ENCODE measurements at places on chromosomes 11 and 22. TPM values are rescaled to one million over a fixed set of nuclear protein-coding genes. Genes with fewer than 3 reads are reported as not detected.

GRCh38 chr11:102521121-102521520 lies 9.4 kb downstream of the MMP7 start:
- no peaks in the 10 kb centered on the region for H3K36me3 ChIP-seq
- H3K27me3 ChIP-seq = no peaks in the 10 kb centered on the region
- no peak overlapping the region for H3K4me3 ChIP-seq
- DNase-seq = no peak
- no peak overlapping the region for H3K27ac ChIP-seq

HEPACAM gene
- total RNA-seq = not detected

DNA sequence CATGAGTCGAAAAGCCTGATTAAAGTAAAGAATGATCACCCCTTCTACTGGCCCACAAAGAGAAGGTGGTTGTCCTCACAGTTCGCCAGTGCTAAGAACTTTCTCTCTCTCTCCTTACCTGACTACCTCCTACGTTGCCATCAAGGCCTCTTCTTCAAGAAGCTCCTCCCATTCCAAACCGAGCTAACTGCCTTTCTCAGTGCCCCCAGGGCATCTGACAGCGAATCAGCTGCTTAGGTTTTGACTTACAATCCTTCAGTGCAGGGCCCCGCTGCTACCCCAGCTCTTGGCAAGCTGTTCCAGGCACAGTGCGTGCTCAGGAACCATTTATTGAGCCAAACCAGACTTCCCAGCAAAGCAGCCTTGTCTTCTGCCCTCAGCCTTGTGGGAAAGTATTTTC lies 5.8 kb downstream of the VSTM5 start:
- no peak overlapping the region for H3K4me3 ChIP-seq
- no peak overlapping the region for H3K27ac ChIP-seq
- H3K36me3 ChIP-seq = no peaks in the 10 kb centered on the region
- no peaks in the 10 kb centered on the region for H3K27me3 ChIP-seq

DDIAS gene
- 6.1 TPM for total RNA-seq

GRCh38 chr11:73265853-73266645 lies 6.1 kb upstream of the P2RY6 start:
- no peak overlapping the region for H3K27ac ChIP-seq
- peaks cover 60% of the 10 kb centered on the region for H3K4me1 ChIP-seq
- no peaks in the 10 kb centered on the region for H3K36me3 ChIP-seq
- DNase-seq = no peak
- H3K27me3 ChIP-seq = no peaks in the 10 kb centered on the region

GUCY1A2 gene
- not detected for total RNA-seq

DNA sequence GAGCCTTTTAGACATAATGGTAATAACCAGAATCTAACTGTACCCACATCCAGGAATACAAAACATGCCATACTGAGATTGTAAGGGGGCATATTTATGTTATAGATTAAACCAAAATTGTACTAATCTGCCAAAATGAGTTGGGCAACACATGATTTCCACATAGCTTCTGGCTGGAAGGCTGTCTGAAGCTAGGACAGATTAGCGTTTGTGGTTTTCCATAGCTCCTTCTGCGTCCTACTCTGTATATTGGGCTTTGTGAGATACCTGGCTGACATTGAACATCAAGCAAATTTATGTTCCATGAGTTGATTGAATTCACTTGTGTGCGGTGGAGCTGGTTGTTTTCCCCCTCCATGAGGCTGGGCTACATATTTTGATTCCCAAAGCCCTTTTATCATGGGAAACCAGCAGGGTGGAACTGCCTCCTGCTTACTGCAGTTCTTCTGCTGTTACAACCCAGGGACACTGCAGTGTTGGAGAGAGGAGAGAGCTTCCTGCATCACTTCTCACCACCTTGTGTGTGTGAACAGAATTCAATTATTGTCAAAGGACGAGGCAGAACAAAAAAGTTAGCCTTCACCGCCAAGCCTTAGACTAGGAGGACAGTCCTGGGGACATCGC lies 114.9 kb downstream of the C11orf91 start:
- no peaks in the 10 kb centered on the region for H3K27me3 ChIP-seq
- H3K27ac ChIP-seq = no peak overlapping the region
- no peaks in the 10 kb centered on the region for H3K4me1 ChIP-seq

DEUP1 gene
- total RNA-seq = not detected

MRGPRE gene
- not detected for total RNA-seq

APOL4 gene
- not detected for total RNA-seq

FHIP1B gene
- 22.7 TPM for total RNA-seq
